Central memory CD4-positive, alpha-beta T cell (primary cell): ENCODE measurements at places on chromosomes 6 and 20.

GRCh38 chr6:53790886-53791285 lies 3.9 kb upstream of the LRRC1 start:
- no peak for DNase-seq

- no peak for DNase-seq
These were observed 69.8 kb upstream of the RALGAPA2 start for GRCh38 chr20:20782231-20782630.

DNA sequence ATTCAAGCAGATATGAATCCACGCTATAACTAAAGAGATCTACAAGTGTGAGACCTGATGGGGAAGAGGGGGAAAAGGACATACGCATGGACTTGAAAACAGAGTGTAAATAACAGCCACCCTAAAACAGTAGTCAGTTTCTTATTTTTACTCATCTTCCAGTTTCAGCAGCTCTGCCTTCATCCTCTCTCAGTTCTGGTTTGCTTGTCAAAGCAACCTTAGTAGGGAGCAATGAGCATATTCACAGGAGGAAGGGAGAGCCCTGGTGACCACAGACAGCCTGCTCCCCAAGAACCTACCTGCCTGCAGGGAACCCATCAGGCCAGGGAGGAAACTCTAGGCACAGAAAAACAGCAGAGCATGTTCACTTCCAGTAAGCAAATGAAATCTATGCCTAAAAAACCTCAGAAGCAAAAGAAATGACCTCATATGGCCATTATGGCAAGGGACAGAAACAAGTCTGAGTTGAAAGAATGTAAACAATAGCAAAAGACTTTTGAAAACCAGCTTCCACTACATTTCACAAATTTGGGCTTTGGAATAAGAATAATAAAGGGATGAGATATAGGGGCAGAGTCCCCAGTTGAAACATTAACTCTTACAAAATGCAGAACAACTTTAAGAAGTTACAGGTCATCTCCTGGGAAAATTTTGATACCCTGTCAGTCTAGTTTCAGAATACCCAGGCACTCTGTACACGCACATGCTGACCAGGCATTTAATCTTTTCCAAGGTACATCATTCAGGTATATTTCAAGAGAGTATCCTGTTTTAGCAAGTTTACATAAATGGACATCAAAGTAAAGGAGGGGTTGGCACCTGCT lies 120.8 kb upstream of the BCLAF1 start:
- no peak for DNase-seq

DNA sequence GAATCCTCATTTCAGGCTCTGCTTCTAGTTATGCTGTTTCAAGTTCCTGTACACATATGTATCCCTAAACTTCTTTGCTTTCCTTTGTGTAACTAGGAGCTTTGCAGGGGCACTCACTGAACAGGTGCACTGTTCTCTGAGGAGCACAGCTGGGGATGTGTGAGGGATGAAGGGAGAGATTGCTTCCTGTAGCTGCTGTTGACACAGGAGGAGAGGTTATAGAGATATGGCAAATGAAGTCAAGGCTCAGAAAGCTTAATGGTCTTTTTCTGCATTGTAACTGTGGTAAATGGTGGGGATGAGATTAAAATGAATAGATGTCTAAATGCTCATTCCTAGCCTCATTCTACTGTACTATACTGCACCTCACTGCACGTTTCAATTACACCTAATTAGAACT lies 454.3 kb downstream of the BTBD3 start:
- DNase-seq, result no peak

- DNase-seq, result no peak
These were observed 112.1 kb downstream of the WDR27 start for GRCh38 chr6:169589699-169590257.

DNA sequence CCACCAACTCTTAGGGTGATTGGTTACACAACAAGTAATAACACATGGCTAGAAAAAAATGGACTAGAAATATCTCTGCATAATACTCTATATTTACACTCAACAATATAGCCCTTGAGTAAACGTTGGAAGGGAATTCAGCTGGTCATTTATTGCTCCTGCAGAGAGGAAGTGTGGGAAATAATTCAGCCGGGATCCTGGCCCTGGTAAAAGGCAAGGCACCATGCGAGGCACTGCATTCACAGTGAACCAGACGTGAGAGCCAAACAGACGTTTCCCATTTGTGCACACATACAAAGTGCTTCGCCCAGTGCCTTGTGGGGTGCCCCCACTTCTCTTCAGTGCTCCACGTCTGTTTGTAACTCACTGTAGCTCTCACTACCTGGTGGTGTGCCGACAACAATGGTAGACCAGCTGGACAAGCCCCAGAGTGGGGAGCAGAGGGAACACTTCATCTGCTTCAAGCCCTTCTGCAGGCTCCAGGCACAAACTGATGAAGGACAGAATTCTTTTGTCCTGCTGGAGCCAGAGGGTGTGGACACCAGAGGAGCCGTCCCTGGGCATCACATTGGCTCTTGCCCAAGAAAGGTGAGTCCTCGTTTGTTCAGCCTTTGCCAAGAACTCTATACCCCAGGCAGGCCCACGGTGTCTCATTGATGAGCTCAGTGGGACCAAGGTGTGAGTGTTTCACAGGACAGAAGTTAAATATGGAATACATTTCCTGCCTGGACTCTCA lies 18.8 kb downstream of the SYNDIG1 start:
- DNase-seq, result no peak

- DNase-seq, result no peak
These were observed 281.6 kb upstream of the CITED2 start for GRCh38 chr6:139655783-139656705.

- DNase-seq, result no peak
These were observed 85.8 kb downstream of the MAP3K5 start for GRCh38 chr6:136706430-136706829.
